Activated CD4-positive, CD25-positive, alpha-beta regulatory T cell (primary cell): ENCODE measurements at places on chromosomes 11 and 22.

DNA sequence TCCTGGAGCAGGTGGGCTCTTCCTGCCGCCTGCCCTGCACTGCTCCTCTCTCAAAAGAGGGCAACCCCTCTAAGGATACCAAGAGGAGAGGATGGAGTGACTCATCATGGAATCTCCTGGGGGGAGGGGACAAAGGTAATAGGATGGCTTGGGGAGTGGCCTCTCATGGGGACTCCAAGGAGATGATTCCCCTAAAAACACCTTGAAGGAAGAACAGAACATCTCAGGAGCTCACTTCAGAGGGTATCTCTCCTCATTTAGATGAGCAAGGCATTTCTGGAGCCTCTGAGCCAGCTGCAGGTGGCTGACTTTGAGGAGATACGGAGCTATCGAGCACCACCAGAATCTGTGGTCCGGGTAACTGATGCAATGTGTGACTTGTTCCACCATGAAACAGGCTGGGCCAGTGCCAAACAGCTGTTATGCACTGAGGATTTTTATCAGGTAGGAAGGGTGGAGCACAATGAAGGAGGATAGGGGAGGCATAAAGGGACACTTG is 40.2 kb downstream of the RRP8 start:
- DNase-seq: no peak

GRCh38 chr11:33063326-33063881 is 24.0 kb downstream of the TCP11L1 start:
- no peak for DNase-seq

DNA sequence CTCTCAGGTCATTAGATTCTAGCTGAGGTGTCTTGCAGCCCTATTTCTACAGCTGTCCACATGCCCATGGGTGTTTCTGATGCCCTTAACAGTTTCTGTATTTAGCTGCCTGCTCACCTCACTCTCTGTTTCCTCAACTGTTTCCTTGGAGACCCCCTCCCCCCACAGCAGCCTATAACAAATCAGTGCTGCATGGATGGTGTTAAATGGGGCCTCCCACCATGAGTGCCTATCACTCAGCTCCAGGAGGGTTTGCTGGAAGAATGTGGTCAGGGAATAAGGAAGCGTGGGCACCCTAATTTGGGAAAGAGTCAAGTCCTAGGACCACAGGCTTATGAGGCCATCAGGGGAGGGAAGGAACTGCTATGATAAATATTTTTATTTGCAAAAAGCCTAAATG is 8.6 kb downstream of the KLHL35 start:
- DNase-seq: no peak

- no peak for DNase-seq
Observed at GRCh38 chr11:12932485-12932884, 76.6 kb upstream of the RASSF10 start.

GRCh38 chr11:77589181-77589520 is 602 bp upstream of the AQP11 start:
- no peak for DNase-seq

GRCh38 chr22:44870021-44870420 is 117.6 kb downstream of the ARHGAP8 start:
- DNase-seq: no peak

GRCh38 chr22:48640890-48641841 is 1186.5 kb downstream of the BRD1 start:
- DNase-seq: no peak

DNA sequence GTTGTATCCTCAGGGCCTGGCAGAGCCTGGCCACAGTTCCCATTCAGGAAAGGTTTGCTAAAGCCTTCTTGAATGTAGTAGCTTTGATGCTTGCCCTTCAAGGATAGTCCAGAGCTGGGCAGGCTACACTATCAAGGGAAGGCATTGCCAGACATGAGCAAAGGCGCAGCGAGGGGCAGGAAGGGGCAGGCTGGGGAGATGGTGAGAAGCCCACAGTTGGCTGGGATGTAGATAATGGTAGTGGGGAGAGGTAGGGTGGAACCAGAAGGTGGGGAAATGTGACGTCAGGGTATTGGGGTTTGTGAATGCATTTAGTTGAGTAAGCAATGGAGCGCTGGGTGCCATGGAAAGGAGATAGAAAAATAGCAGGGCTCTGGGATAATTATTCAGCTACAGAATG is 28.6 kb downstream of the LRRC32 start:
- no peak for DNase-seq

GRCh38 chr11:64856382-64857227 is 12.2 kb upstream of the CDC42BPG start:
- DNase-seq: no peak

DNA sequence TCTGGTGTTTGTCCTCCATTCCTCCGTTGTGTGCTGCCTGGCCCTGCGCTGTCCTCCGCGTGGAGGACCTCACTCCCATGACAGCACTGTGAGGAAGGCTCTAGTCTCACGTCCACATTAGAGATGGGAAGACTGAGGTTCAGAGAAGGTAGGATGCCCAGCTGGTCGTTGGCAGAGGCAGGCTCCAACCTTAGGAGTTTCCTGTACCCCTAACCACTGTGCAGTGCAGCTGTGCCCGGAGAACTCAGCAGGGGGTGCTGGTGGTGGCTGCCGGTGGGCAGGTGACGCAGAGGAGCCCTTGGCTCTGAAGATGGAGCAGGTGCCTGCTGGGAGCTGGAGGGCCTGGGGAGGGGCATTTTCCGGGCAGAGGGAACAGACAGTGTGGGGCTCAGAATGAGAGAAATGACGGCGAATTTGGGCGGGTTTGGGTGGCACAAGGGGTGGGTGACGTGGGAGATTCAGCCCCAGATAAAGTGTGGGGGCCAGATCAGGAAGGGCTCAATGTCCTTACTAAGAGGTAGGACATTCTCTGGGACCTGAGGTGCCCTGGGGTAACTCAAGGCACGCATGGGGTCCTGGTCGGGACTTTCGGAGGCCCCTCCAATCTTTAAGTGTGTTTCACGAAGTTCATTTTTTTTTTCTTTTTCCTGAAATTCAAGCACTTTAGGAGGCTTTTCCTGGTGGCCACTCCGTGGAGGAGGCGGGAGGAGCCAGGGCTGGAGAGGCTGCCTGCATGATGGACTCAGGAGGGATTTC is 535.0 kb downstream of the TBC1D22A start:
- no peak for DNase-seq

DNA sequence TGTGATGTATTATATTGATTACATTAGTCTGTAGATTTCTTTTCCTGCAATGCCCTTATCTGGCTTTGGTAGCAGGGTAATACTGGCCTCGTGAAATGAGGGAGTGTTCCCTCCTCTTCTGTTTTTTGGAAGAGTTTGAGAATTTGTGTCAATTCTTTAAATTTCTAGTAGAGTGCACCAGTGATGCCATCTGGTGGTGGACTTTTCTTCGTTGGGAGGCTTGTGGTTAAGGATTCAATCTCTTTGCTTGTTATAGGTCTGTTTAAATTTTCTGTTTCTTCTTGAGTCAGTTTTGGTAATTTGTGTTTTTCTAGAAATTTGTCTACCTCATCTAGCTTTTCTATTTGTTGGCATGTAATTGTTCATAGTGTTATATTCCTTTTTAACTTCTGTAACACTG is 18.9 kb downstream of the SHANK3 start:
- DNase-seq: no peak
